ENCODE measurements at places on chromosomes 3 and 15.

DNA sequence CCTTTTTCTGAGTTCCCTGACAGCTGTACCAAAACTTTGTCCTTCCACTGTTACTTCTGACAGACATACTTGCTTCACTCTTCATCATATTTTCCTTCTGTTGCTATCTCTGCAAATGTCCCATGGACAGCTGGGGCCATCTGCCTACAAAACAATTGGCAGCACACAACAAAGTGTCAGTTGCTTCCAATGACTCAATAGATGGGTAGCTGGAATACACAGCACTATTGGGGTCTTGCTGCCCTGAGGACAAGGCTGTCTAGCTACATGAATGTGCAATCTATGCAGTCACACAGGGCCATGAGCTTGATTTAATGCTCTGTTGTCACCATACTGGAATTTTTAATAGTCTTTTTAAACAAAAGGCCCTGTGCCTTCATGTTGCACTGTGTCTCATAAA lies 192.8 kb downstream of the DTWD1 start:
- no peak for DNase-seq

GRCh38 chr3:11643201-11643603 lies 513 bp downstream of the VGLL4 start:
- peak; percentile 66 for DNase-seq

GRCh38 chr3:148861277-148861869 lies 3.7 kb upstream of the CPA3 start:
- DNase-seq, result peak; percentile 79

GRCh38 chr3:126270145-126270811 lies 86.9 kb downstream of the KLF15 start:
- DNase-seq, result no peak

DNA sequence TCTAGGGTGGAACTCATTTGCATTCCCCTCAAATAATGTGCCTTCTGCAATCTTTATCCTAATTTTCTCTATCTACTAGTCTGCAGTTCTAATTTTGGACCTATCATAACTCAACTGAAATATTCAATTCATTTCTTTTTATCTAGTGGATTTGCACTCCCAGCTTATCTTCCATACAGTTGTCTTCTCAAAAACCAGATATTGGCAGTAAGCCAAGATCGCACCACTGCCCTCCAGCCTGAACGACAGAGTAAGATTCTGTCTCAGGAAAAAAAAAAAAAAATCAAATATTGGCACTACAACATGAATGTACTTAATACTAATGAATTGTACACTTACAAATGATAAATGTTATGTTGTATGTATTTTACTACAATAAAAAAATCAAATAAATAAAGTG lies 18.0 kb upstream of the CHMP2B start:
- DNase-seq, result peak; percentile 77

DNA sequence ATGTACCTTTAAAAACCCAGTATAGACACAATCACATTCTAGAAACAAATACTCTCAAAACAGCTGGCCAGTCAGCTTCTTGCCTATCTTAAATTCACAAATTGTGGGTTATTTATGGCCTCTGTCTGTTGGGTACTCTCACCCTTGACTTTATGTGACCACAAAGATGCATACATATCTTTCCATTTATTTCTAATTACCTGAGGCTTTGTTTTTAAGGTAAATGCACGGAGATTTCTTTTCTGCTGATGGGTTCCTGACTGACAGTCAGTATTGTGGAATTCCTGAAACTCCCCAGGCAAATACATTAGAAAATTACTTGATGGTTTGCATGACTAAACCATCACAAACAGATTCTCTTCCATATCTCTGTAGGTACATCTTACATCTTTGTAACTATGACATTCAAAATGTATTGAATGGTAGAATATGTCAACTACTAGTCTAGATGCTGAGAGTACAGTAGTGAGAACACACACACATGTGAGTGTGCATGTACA lies 107.7 kb downstream of the EDEM1 start:
- DNase-seq, result no peak

- no peak for DNase-seq
Observed at GRCh38 chr15:92877000-92877399, 23.1 kb upstream of the CHD2 start.

DNA sequence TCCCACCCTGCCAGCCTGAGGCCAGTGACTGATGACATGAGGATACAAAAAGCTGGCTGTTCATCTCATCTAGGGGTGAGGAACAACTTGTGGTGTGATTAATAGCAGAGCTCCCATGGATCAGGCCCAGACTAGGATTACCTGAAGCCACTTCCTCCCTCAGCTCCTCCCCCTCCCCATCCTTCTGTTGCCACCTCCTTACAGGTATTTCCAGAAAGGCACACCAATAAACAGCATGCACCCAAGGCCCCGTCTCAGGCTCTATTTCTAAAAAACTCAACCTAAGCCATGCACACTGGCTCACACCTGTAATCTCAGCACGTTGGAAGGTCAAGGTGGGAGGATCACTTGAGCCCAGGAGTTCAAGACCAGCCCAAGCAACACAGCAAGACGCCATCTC lies 54.1 kb downstream of the SRGAP3 start:
- DNase-seq, result no peak

- peak; percentile 36 for DNase-seq
Observed at GRCh38 chr15:69359722-69360121, 54.4 kb upstream of the KIF23 start.

DNA sequence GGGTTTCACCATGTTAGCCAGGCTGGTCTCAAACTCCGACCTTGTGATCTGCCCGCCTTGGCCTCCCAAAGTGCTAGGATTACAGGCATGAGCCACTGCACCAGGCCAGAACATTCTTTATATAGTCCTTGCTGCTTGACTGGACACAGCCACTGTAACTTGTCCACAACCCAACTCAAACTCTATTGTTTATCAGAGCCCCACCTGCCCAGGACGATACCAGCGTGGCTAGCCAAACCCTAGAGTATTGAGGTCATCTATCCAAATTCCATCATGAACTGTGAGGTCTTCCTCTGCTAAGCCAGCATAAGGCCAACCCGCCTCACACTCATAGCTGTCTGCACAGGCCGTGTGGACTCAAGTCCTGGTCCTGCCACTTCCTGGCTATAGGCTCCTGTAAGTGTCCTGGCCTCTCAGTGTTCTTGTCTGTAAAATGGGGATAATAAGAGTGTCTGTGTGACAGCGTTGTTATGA lies 63.9 kb downstream of the DAPK2 start:
- DNase-seq, result no peak

DNA sequence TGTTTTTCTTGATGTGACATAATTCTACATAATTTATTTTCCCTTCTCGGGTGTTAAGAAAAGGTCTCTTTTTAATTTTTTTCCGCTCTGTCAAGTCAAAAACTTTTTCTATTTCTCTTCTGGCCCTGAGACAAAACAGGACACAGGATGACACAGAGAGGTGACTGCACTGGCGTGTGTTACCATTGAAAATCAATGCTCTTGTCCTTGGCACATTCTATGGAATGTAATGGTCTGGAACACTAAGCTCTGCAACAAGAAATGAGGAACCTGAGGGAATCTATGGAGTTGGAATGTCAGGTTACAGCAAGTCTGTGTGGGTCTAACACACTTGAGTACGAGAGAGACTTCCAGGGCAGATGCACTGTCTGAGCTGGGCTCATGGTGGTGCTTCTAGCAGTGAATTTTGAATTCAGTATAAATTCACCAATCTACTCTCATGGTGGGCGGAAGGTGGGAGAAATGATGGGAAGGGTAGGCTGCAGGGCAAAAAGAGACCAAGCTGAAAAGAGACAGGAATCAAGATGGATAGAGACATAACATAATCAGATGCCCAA lies 508.3 kb downstream of the TUSC7 start:
- no peak for DNase-seq

DNA sequence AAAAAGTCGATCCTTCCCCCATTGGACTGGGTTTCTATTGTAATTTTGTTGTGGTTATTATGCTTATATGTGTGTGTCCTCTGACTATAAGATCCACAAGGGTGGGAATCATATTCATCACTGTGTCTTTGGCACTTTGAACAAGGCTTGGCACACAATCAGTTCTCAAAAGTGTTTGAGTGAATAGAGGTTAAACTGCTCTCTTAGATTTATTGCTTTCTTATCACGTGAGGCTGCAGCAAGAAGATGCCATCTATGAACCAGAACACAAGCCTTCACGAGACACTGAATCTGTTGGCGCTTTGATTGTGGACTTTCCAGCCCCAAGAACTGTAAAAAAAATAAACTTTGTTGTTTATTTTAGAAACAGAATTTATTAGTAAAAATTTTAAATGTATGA lies 295.0 kb upstream of the MDFIC2 start:
- DNase-seq, result no peak

- peak; percentile 70 for DNase-seq
Observed at GRCh38 chr3:121574449-121574848, 6.7 kb downstream of the ARGFX start.

GRCh38 chr3:4687167-4687566 lies 194.0 kb downstream of the ITPR1 start:
- DNase-seq, result no peak

DNA sequence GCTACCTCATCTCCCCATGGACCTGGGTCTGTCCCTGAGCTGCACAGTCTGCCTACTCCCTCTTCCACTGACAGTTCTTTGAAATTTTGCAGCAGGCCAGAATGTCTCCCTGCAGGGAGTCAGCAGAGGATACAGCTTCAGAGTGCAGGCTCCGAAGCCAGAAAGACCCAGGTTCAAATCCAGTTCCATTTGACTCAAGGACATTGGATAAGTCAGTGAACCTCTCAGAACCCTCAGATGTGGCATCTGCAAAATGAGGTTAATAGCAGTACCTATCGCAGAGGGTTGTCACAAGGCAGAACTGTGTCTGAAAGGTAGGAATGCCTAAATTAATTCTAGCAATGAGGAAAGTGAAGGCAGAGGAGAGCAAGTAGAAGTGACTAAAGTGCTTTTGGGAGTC lies 244.4 kb upstream of the TRIM42 start:
- no peak for DNase-seq

DNA sequence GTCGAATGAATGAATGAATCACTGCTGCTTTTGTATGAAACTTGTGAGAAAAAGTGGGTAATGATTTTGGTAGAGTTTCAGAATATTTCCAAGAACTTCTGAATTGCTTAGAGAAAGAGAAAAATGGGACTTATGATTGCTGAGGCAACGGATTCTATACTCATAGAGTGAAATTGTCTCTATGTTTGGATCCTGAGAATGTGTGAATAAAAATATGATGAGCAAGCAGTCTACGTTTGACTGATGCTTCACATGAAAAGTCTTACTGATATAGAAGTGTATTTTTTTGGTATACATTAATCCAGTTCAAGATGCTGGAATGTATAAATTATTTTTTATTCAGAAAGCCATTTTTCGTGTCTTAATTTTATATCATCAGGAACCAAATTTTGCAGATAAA lies 441.1 kb downstream of the NLGN1 start:
- DNase-seq, result no peak

- DNase-seq, result no peak
Observed at GRCh38 chr3:61928776-61929314, 367.5 kb downstream of the PTPRG start.

DNA sequence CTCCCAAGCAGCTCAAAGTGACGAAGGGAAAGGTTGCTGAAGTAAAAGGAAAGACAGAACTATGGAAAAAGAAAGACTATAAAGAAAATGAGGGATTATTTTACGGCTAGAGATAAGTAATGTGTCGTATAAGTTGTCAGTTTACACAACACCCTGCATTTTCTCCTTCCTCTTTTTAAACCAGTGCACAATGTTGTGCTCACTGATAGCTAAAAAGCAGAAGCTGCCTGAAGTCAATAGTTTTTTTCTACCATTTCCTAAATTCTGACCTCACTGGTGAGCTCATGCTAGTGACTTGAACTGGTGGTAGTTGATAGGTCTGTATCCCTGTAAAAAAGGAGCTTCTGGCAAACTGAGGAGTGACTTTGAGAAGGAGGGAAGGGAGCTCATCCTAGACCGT lies 368.6 kb upstream of the GBE1 start:
- peak; percentile 56 for DNase-seq

DNA sequence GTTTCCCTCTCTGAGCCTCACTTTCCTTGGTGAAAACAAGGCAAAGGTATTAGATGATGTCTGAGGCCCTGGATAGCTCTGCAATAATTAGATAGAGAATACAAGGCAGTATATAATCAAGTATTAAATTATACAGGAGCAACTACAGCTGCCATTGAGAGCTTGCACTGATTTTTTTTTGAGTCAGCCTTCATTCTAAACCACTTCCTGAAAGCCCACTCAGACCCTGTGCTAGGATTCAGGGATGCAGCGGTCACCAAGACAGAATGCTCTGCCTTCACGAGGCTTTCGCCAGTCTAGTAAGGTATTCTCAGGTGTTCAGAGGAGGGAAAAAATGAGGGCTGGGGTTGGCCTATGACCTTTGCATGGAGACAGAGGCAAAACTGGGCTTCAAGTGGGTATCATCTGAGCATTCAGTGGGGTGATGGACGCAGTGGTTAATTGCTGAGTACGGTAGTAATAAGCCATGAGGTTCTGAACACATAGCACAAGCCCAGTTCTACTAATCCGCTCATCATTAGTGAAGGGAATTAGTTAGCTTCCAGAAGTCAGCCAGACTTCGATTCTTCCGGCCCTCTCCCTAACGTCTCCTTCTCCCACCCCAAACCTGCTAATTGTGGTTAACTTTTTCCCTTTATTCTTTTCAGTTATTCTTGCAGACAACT lies 3.6 kb downstream of the VGLL4 start:
- no peak for DNase-seq

DNA sequence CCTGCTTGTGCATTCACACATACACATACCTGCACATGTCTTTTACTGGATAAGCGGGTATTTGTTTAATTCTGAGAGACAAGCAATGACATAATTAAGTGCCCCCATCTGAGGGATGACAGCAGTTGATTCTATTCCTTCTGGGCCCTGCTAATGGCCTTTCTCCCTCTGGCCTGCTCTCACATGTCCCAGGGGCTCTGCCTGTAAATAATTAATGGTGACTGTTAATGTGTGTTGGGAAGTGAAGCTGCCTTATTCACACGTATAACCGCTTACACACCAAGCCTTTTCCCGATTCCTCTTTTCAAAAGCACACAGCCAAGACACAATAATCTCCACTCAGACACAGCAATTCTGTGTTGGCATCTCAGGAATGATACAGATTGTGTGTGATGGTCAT lies 47.8 kb downstream of the LRRK1 start:
- DNase-seq, result no peak

DNA sequence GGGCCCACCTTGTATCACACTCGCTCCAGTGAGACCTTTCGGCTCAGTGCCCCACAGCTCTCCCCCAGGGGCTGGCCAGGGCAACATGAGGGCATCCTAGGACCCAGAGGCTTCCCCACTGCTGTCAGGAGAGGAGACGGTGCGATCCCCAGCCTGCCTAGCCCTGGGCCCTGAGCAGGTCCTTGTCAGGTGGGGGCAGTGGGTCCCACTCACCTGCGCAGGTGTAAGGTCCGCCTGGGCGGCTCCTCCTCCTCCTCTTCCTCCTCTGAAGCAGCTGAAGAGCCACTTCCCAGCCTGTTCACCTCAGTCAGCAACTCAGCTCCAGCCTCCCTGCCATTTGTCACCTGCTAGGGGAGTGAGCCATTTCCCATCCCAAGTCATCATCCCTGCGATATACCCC lies 9.6 kb downstream of the KIF7 start:
- DNase-seq, result no peak

GRCh38 chr3:28651159-28651558 lies 302.5 kb upstream of the AZI2 start:
- DNase-seq, result no peak

GRCh38 chr3:16304061-16305010 lies 39.3 kb downstream of the OXNAD1 start:
- DNase-seq, result peak; percentile 93

Measured in hematopoietic multipotent progenitor cell treated with erythropoietin and hydrocortisone succinate and interleukin-3 and kit ligand, for 8 days (in vitro differentiated cells).